HS-27A (cell line): ENCODE measurements at places on chromosomes 7 and 10.

- DNase-seq, result no peak
Observed at GRCh38 chr10:63634488-63635065, 113.4 kb downstream of the REEP3 start.

- no peak for DNase-seq
Observed at GRCh38 chr10:93309062-93309461, 173.1 kb downstream of the MYOF start.

DNA sequence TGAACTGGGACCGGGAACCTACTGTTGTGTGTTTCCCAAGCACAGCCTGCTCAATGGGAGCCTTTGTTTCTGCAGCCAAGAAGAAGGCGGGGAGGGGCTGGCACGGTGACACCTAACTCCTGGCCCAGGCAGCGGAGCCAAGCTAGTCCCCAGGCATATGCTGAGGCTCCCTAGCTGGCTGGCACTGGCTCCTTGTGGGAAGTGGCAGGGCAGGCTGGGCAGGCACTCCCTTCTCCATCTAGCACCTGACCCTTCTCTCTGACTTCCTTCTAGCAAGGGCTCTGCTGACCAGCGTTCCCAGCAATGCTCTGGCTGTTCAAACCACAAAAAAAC, 325.0 kb downstream of the PLXNA4 start:
- DNase-seq, result no peak

GRCh38 chr10:5683065-5683464, 1.6 kb upstream of the TASOR2 start:
- DNase-seq, result no peak

GRCh38 chr10:42475168-42476098, 162.9 kb downstream of the ZNF33B start:
- no peak for DNase-seq

GRCh38 chr10:9613338-9614075, 1404.2 kb upstream of the CELF2 start:
- DNase-seq, result no peak

DNA sequence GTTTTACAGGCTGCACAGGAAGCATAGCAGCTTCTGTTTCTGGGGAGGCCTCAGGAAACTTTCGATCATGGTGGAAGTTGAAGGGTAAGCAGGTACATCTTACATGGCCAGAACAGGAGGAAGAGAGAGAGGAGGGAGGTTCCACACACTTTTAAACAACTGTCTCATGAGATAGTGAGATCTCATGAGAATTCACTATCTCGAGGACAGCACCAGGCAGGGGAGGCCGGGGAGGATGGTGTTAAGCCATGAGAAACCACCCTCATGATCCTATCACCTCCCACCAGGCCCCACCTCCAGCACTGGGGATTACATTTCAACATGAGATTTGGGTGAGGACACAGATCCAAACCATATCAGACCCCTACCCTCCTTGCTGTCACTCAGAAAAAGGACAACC, 23.7 kb downstream of the ZNF503 start:
- no peak for DNase-seq

- no peak for DNase-seq
Observed at GRCh38 chr10:89248-89647, 40.2 kb upstream of the TUBB8 start.
